A172 (cell line): ENCODE measurements at places on chromosomes 12 and 14. TPM values are rescaled to one million over a fixed set of nuclear protein-coding genes. Genes with fewer than 3 reads are reported as not detected.

Gene TMEM132C
- total RNA-seq = not detected in 2 replicates

DNA sequence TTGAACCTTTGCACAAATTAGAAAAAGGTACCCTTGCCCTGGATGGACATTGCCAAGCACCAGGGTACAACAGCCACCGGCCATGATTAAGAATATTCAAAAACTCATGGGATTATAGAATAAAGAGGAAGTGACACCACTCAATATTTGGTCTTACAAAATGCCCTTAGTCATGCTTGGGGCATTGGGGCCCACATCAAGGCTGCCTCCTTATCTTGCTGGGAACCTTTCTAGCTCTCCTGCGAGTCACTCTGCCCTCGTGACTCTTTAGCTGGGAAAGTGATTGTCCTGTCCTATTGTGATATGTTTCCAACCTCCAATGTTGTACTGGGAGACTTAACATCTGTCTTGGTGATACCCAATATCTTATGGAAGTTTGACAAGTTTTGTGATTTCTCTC is 57.8 kb downstream of the GTF2A1 start:
- peak; percentile 44 for DNase-seq

DNA sequence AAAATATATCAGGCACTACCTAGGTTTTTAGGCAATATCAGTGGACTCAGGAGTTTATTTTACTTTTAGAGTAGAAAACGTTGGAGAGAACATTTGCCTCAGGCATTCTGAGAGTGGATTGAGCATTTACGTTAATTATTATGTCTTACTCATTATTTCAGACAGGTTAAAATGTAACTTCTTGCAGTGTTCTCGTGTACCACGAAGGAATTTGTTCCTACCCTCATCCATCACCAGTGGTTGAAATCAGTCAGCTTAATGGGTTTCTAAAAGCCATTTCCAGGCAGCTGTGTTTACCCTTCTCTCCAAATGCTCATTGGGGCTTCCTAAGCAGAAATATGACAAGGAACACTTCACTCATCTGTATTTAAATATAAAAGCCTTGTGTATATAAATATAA is 9.1 kb upstream of the LDHB start:
- DNase-seq = no peak

Gene STXBP6
- 3.9 and 7.6 TPM in 2 replicates for total RNA-seq
